ENCODE measurements at places on chromosomes 5 and 9.

DNA sequence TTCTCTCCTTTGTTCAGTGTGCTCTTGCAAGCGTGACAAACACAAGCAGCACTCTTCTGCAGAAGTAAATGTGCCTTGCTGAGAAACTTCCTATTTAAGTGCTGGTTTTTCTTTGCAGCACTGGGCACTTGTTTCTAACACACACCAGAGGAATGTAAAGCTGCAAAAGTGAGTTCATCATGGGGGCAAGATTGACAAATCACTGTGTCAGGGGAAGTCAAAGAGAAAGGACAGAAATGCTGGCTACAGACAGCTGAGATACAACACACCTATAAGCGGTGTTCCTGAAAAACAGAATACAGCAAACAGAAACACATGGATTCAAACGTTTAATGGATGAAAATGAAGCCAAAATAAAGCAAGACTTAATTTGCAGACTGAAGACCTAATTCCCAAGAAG, 19.6 kb downstream of the ROR2 start:
- peak; percentile 71 for DNase-seq

- DNase-seq: no peak
Measured at GRCh38 chr5:159333545-159333925, 3.2 kb upstream of the IL12B start.

DNA sequence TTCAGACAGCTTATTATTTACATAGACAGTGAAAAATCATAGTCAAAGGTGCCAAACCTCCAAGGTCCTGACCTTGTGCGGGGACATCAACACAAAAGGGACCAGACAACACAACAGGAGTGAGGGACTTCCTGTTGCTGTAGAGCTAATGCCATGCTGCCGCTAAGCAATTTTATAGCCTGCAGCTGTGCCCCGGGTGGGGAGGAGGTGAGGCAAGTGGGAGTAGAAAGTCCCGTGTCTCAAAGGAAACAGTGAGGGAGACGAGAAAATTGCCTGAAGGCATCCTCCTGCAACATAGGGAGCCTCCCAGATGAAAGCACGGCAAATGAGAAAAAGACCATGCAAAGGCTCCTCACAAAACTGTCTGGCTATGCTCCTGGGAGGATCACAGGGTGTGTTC, 58.8 kb downstream of the CAAP1 start:
- peak; percentile 68 for DNase-seq

DNA sequence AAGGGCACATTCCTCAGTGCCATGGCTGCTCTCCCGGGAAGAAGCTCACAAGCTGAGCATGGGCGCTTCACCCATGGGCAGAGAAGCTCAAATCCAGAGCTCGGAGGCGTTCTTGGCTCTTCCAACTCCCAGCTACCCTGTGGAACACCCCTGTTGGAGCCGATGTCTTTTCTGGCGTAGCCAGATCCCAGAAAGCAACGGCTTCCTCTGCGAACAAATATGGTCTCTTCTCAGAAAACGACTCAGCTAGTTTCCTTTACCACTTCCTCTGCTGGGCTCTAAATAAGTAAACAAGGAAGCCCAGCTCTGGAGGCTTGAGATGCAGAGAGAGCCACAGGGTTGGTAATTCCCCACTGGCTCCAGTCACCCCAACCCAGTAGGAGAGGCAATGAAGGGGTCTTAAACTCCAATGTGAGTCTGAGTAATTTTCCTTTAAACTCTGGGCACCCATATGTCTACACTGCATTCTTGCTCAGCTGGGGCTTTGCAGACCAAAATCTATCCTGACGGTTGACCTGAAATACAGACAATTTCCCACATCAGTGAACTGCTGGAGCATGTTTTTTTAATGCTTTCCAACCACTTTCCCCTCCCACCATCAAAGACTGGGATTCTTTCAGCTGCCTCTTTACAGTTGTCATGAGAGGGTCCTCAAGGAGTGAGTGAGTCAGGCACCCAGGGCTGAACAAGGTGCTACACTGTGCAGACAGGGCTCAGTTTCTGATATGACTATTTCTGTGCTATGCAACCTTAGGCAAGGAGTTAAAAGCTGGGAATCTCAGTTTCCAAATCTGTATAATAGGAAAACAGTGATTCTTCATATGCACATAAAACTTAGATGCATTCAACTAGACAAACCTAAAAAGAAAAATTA, at the start of gene LCP2:
TSS of gene LCP2 (minus strand) at position 189 of the 874 bp plus-strand sequence. CDS start at position 23, 166 bp downstream.
- no peak for DNase-seq

DNA sequence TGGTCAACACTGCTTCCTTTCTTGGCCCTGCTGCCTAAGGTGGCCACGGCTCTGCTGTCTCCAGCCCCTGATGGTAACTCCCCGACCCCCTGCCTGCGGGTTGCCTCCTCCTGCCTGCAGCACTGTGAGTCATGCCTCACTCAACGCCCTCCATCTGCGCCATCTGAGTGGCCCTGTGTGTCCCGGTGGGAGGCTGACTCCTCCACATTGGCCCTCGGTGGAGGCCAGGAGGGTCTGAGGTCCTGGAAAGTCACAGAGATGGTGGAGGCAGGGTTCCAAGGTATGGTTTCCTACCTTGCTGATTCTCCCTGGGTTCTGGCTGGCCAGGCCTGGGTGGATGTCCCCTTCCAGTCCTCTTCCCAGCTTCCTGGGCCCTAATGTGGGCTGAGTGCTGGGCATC, 64.5 kb upstream of the ADAMTS2 start:
- no peak for DNase-seq

GRCh38 chr5:87114631-87115030, 153.1 kb upstream of the RASA1 start:
- no peak for DNase-seq

- peak; percentile 86 for DNase-seq
Measured at GRCh38 chr9:36101916-36102741, 34.4 kb upstream of the GLIPR2 start.

- DNase-seq: no peak
Measured at GRCh38 chr5:107402434-107403227, 268.1 kb downstream of the EFNA5 start.

GRCh38 chr5:51895834-51896233, 512.6 kb downstream of the ISL1 start:
- DNase-seq: no peak

GRCh38 chr9:117768750-117769395, 64.7 kb downstream of the TLR4 start:
- DNase-seq: peak; percentile 82

DNA sequence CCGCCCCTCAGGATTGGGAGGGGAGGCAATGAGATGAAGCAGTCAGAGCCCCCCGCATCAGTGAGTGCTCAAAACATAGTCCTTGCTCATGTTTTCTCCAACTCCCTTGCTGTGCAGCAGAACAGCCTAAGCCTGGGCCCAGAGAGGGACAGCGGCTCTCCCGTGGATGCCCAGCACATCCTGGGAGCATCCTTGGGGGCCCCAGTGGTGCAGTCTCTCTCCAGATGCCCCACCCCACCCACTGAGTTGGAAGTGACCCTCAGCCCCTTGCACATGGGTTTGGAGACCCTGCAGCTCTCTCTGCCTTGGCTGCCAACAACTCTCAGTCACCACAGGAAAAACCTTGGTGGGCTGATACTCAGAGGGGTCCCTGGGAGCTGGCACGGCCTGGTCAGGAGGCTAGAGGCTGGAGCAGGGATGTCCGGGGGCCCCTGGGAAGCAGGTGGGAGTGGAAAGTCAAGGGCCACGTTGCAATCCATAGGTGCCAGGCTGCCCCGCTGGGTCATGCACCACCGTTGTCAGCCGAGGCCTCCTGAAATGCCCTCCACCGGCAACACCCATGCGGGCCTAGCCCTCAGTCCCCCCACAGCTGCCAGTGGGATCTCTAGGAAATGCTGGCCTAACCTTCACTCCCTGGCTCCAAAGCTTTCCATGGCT, 242.5 kb downstream of the PBX3 start:
- no peak for DNase-seq

DNA sequence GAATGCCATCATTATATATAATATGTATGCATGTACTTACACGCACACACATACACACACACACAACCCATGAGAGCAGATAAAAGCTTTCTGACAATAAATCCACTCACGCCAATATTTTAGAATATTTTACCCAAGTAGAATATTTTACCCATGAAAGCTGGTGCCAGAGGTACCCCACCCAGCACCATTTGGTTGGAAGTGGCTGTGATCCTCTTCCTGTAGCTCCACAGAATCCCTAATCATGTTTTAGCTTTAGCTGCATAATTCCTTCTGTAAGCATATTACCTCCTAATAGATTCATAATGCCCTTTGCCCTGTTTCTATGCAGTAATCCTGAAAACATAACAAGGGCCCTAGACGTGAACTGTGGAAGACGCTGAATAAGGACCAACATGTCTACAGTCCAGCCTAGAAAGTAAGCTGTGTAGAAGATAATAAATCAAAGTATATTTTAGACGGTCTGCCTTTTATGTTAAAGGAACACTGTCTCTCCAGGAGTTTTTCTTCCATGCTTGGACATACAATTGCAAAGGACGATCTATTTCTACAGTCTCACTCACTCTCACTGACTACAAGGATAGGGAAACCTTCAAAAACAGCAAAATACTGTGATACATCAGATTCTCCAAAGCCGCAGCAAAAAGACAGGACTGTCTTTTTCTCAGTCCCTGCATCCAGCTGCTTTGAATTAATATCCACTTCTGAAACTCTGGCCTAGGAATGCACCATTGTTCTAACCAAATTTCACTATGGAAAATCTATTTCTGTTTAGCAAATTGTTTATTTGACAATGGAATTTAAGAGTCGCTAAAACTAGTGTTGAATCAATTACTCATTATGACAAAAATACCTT, 98.2 kb downstream of the USP20 start:
- DNase-seq: no peak

GRCh38 chr5:36209664-36210063, 32.1 kb downstream of the NADK2 start:
- no peak for DNase-seq

DNA sequence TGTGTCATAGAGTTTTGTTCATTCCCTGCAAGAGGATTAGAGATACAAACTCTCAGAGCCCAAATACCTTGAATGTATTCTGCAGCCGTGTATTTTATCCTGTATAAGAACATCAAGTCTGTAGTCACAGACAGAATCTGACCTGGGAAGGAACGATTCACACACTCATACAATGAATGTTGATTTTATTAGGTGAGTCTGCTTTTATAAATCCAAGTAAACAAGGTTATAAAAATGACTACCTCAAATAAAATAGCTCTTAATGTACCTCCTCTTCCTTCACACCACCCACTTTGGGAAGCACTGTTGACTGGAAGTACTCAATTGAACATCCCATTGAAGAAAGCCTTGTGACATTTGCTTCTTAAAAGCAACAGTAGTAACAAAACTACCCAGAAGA, 11.9 kb downstream of the SLC46A2 start:
- no peak for DNase-seq

DNA sequence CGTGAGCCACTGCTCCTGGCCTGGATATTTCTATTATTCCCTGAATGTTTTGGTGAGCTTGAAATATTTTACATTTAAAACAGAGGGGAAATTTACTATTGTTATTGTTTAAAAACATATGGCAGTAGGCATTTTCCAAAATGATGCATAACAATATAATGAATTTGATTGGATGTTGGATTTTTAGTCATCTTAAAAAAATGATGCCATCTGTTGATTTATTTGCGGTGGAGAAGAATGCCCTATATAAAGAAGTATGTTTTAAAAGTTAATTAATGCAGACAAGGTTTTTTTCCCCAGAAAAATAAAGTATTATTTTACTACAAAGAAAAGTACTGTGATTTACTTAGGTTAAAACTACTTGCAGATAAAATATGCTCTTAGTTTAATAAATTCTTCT, 33.4 kb upstream of the ARRDC3 start:
- no peak for DNase-seq

- no peak for DNase-seq
Measured at GRCh38 chr5:132260714-132261551, 3.4 kb downstream of the PDLIM4 start.

DNA sequence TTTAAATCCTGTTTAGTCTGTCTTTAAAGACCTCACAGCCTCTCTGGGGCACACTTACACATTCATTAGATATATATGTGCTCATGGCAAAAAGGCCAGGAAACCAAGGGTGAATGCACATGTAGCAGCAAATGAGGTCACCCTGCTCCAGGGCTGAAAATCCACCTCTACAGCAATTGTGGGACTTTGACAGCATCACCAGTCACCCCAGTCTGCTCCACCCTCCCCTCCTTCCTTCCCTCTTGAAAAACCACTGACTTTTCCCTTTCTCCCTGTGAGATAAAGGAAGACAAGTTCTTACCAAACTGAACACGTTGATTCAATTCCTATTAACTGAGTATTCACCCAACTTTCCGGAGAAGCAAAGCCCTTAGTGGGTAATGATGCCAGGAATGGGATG, 15.2 kb upstream of the SH3RF2 start:
- DNase-seq: no peak

DNA sequence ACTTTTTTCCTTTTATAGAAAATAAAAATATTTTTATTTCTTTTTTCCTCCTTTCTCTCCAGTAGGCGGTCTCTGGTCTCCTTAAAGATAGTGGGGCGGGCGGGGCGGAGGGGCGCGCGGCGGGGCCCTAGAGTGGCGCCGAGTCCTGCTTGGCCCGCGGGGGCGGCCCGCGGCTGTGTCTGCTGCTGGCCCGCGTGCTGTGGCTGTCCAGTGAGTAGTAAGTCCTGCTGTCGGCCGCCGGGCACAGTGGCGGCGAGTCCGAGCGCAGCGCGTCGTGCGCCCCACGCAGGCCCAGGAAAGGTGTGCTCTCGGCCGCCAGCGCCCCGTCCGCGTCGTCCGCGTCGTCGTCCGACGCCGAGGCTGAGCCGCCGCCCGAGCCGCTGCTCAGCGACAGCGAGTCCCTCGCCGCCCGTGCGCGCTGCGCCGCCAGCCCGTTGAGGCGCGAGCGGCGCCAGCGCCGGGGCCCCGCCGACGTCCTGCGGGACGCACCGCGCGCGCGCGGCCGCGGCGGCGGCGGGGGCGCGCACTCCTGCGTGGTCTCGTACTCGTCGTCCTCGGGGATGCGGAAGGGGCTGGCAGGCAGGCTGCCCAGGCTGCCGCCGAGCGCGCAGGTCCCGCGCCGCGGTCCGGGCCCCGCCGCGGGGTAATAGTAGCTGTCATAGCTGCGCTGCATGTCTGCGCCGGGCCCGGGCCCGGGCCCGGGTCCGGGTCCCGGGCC, 52.3 kb downstream of the PSD2 start:
- peak; percentile 60 for DNase-seq

- DNase-seq: peak; percentile 47
Measured at GRCh38 chr5:116454417-116454927, 120.2 kb downstream of the SEMA6A start.

DNA sequence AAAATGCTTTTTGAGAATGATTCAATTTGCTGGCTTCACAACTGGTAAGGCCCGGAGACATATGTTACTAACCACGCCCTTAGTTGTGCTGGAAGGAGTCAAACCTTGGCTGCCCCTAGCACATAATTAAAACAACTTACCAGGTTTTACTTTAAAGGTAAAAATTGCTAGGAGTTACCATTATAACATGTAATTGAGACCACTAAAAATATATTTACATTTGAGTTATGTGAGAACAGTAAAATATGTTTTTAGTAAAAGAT, 435.6 kb upstream of the CDH9 start:
- DNase-seq: peak; percentile 12

DNA sequence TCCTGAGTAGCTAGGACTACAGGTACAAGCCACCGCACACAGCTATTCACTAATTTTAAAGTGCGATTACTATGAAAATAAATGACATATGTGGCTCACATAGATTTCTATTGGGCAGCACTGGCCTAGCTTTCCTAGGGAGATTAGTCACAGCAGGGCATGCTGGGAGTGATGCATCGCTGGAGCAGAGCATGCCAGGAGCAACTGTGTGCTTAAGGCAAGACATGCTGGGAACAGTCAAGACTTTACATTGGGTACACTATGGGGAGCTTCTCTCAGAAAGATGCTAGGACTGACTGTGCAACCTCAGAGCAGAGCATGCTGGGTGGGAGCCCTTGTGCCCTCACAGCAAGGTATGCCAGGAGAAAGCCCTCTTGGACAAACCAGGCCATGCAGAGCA, 9.3 kb downstream of the ST6GALNAC6 start:
- no peak for DNase-seq

- DNase-seq: no peak
Measured at GRCh38 chr9:94778013-94778412, 51.5 kb downstream of the AOPEP start.
